Fibroblast of the aortic adventitia (primary cell): ENCODE measurements at places on chromosomes 5 and 9. TPM values are rescaled to one million over a fixed set of nuclear protein-coding genes. Genes with fewer than 3 reads are reported as not detected.

The GMCL2 gene
- not detected in 2 replicates for total RNA-seq

The TRIM36 gene
- 0.36 and 0.41 TPM in 2 replicates for total RNA-seq

The SLC34A3 gene
- total RNA-seq: not detected in 2 replicates

The SLC36A3 gene
- total RNA-seq: not detected in 2 replicates

The PDE6A gene
- total RNA-seq: not detected in 2 replicates

The MZB1 gene
- 0.18 TPM in 1 of 2 replicates, not detected in the other for total RNA-seq

The IFNA8 gene
- total RNA-seq: not detected in 2 replicates

The TEK gene
- 1.7 and 3.8 TPM in 2 replicates for total RNA-seq

The CTNNAL1 gene
- total RNA-seq: 89.8 and 106 TPM in 2 replicates

The UCK1 gene
- 18.5 and 24.6 TPM in 2 replicates for total RNA-seq

The ABCA1 gene
- total RNA-seq: 40.1 and 45.0 TPM in 2 replicates

The SAXO1 gene
- 0.08 and 0.18 TPM in 2 replicates for total RNA-seq

The UBE2QL1 gene
- under 0.01 and 0.25 TPM in 2 replicates for total RNA-seq

The DRD1 gene
- total RNA-seq: 0.18 TPM in 1 of 2 replicates, not detected in the other

The PCDHGA12 gene
- total RNA-seq: 39.7 and 50.5 TPM in 2 replicates

The PCDHA3 gene
- 0.27 and 0.49 TPM in 2 replicates for total RNA-seq

The DNM1 gene
- total RNA-seq: 28.0 and 57.4 TPM in 2 replicates

The LCN1 gene
- not detected in 2 replicates for total RNA-seq

The CAMK4 gene
- total RNA-seq: 2.9 and 5.4 TPM in 2 replicates

The SPINK13 gene
- not detected in 2 replicates for total RNA-seq

The ARHGEF28 gene
- 10.1 and 26.2 TPM in 2 replicates for total RNA-seq

The GNE gene
- total RNA-seq: 11.4 and 23.8 TPM in 2 replicates

The RNF183 gene
- not detected in 2 replicates for total RNA-seq

The CCL27 gene
- total RNA-seq: not detected in 2 replicates

The CCNI2 gene
- total RNA-seq: 1.2 TPM in 1 of 2 replicates, not detected in the other
